ENCODE measurements at places on chromosomes 6 and 20.

DNA sequence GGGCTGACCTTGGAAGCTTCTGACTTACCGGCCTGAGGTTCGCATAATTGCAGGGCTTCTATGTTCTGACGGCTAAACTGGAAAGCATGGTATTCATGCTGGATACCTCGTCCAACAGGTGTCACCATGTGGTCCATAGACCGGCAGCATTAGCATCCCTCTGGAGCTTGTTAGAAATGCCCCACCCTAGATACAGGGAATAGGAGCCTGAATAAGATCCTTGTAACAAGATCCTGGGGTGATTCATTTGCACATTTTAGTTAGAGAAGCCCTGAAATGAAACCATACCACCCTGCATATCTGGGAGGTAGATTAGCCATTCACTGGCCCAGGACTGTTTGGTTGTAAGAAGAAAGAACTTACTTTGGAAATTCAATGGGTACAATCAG, 77.7 kb downstream of the TMEM170B start:
- peak; percentile 65 for DNase-seq

GRCh38 chr20:43985608-43986316, 71.1 kb downstream of the TOX2 start:
- no peak for DNase-seq

DNA sequence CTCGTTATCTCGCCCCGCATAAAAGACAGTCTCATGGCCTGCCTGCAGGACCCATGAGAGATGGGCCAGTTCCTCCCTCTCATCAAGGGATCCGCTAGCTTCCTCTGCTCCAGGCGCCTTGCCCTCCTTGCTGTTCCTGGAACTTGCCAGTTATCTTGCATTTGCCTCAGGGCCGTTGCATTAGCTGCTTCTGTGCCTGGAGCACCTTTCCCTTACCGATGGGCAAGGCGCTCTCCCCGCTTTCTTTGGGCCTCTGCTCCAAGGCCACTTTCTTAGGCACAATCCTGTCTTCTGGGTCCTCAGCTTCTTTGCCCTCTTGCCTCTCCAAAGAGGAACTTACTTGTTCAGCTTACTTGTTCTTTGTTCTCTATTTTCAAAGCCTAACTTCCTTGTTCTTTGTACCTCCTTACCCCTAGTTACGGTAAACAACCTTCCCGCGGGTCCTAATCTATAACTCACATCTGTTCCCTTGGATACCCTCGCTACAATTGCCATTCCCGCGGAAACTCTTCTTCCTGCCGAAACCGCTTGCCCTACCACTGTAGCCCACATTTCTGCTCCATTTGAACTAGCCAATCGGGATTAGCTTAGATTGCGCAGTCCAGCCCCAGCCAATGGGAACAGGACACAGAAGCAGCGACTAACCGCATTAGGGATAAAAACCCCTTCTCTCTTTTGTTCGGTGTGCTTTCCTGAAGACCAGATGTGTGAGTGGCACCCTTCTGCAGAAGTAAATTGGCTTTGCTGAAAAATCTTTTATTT, 887 bp upstream of the NSFL1C start:
- DNase-seq = no peak

DNA sequence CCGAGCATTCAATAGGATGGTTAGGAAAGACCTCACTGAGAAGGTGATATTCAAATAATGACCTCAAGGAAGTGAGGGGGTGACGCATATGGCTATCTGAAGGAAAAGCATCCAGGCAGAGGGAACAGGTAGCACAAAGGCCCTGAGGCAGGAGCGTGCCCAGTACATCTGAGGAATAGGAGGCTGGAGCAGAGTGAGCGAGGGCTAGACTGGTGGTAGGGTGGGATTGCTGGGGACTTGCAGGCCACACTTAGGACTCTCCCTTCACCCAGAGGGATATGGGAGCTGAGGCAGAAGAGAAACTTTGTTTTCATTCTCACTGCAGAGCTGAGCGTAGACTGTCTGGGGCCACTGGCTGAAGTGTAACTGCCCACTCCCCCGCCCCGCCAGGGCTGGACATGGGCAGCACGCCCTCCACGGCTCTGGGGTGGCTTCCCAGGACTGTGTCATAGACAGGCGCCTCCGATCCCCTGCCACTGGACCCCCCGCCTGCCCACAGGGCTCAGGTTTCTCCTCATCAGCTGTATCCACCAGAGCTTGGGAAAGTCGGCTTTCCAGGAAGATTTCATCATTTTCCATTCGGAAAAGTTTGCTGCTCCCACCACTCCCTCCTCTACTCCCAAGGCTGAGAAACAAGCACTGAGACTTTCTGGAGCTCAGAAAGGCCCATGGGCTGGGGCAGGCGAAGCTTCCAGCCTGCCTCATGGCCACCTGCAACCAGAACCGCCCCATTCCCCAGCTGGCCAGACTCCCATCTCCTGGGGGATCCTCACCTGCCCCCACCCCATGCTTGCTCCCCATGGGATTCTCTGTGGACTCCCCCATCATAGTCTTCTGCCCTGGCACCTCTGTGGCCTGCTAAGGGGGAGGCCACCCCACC, 142.6 kb downstream of the MRPL14 start:
- DNase-seq = no peak

GRCh38 chr6:9272671-9273070, 837.3 kb upstream of the SLC35B3 start:
- no peak for DNase-seq
